Stimulated activated CD4-positive, alpha-beta T cell treated with anti-CD3 and anti-CD28 coated beads, Interleukin-4, amount 100 ng/mL, for 1 hour (primary cell): ENCODE measurements at places on chromosomes 11 and 22.

- DNase-seq: no peak
Observed at GRCh38 chr11:11407763-11408084, 54.7 kb upstream of the CSNK2A3 start.

DNA sequence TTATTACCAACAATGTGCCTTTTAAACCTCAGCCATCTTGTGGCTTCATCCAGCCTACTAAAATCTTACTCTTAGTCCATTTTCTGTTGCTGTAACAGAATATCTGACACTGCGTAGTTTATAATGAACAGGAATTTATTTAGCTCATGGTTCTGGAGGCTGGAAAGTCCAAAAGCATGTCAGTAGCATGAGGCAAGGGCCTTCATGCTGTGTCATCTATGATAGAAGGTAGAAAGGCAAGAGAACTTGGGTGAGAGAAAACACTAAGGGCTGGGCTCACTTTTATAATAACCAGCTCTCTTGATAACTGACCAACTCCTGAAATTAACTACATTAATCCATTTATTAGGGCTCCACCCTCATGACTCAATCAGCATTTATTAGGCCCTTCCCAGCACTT, 13.5 kb downstream of the BTBD10 start:
- no peak for DNase-seq

- DNase-seq: no peak
Observed at GRCh38 chr11:116333001-116333535, 439.7 kb downstream of the BUD13 start.

- DNase-seq: no peak
Observed at GRCh38 chr11:119505861-119506260, 82.9 kb upstream of the THY1 start.
